ENCODE measurements at places on chromosomes 13 and 19.

DNA sequence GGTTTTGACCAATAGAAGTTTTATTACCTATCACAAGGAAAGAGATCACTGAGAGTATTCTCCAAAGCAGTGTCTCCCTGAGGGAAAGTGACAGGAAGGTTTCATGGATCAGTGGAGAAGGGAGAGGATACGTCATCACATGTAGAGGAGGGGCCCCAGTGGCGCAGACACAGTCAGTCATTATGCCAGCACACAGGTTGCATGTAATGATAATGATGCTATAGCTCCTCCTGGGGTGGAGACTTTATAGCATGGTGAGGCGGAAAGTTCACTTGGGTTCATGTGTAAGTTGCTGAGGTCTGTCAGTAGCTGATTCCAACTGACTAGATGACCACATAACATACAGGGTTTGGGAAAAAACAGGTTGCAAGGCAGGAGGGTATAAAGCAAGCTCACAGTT, 88.8 kb downstream of the FNDC3A start:
- H3K27me3 ChIP-seq, result no peaks in the 10 kb centered on the region
- H3K4me3 ChIP-seq, result no peak overlapping the region
- no peak for DNase-seq
- peaks cover 15% of the 10 kb centered on the region for H3K36me3 ChIP-seq
- peaks cover 12% of the 10 kb centered on the region for H3K4me1 ChIP-seq

DNA sequence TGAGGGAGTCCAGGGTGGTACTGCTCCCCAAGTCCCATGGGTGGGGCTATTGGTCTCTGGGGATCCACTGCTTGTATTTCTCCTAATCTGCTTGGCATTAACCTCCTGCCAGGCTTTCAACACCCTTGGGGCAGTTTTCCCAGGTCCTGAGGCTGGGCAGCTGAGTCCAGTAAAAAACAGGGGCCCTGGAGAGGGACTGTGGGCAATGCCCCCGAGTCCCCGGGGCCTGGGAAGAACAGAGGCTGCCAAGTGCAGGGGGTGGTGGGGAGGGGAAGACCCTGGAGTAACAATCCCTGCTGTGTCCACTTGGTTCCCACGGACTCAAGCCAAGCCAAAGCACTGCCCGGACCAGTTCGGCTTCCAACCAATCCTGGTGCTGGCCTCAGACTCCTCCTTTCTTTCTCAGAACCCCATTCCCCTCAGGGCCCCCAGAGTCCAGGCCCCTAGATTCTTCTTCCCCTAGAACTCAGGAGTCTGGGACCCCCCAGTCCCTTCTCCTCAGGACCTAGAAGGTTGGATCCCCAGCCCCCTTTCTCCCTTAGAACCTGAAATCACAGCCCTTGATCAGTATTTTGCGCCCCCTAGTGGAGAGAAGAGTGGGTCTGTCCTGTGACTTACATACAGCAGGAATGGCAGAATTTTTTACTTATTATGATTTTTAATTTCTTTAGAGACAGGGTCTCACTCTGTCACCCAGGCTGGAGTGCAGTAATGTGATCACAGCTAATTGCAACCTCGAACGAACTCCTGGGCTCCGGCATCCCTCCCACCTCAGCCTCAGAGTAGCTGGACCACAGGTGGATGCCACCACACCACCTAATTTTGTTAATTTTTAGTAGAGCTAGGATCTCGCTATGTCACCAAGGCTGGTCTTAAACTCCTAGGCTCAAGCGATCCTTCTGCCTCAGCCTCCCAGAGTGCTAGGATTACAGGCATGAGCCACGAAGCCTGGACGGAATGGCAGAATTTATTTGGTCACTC, 3.7 kb upstream of the CLPTM1 start:
- H3K27ac ChIP-seq, result no peak overlapping the region
- peaks cover 6% of the 10 kb centered on the region for H3K36me3 ChIP-seq
- H3K27me3 ChIP-seq, result no peaks in the 10 kb centered on the region

- no peak for DNase-seq
- H3K36me3 ChIP-seq, result peaks cover 2% of the 10 kb centered on the region
- H3K4me3 ChIP-seq, result no peak overlapping the region
- peaks cover 27% of the 10 kb centered on the region for H3K4me1 ChIP-seq
- H3K27ac ChIP-seq, result peak overlapping the region; percentile 35
- H3K27me3 ChIP-seq, result no peaks in the 10 kb centered on the region
Measured at GRCh38 chr19:41366089-41366488, 2.1 kb upstream of the B9D2 start.

GRCh38 chr13:24083722-24084421, 76.6 kb upstream of the SPATA13 start:
- no peak for DNase-seq
- H3K27me3 ChIP-seq, result peaks cover 1% of the 10 kb centered on the region
- no peak overlapping the region for H3K4me3 ChIP-seq
- no peak overlapping the region for H3K27ac ChIP-seq
- no peaks in the 10 kb centered on the region for H3K36me3 ChIP-seq

- peaks cover 4% of the 10 kb centered on the region for H3K36me3 ChIP-seq
- peaks cover 2% of the 10 kb centered on the region for H3K4me1 ChIP-seq
- H3K27me3 ChIP-seq, result peaks cover 16% of the 10 kb centered on the region
- no peak overlapping the region for H3K27ac ChIP-seq
- H3K4me3 ChIP-seq, result no peak overlapping the region
- no peak for DNase-seq
Measured at GRCh38 chr19:14769201-14769600, 9.2 kb downstream of the ADGRE2 start.

GRCh38 chr13:26540334-26540733, 17.1 kb upstream of the WASF3 start:
- peaks cover 15% of the 10 kb centered on the region for H3K27me3 ChIP-seq
- no peaks in the 10 kb centered on the region for H3K36me3 ChIP-seq
- no peak overlapping the region for H3K27ac ChIP-seq
- no peaks in the 10 kb centered on the region for H3K4me1 ChIP-seq
- DNase-seq, result no peak

All from activated naive CD8-positive, alpha-beta T cell treated with anti-CD3 and anti-CD28 coated beads, Interleukin-2, amount 50 U/mL, for 24 hours (primary cell).